GM19239 (cell line): ENCODE measurements at places on chromosomes 5 and 9.

- no peak for DNase-seq
Measured at GRCh38 chr5:87867281-87867680, 401.4 kb downstream of the TMEM161B start.

- no peak for DNase-seq
Measured at GRCh38 chr5:170269579-170269978, 28.0 kb downstream of the LCP2 start.

GRCh38 chr9:37100327-37100726, 20.0 kb upstream of the ZCCHC7 start:
- no peak for DNase-seq

- DNase-seq = peak; percentile 58
Measured at GRCh38 chr5:78591972-78592700, 56.4 kb downstream of the LHFPL2 start.

DNA sequence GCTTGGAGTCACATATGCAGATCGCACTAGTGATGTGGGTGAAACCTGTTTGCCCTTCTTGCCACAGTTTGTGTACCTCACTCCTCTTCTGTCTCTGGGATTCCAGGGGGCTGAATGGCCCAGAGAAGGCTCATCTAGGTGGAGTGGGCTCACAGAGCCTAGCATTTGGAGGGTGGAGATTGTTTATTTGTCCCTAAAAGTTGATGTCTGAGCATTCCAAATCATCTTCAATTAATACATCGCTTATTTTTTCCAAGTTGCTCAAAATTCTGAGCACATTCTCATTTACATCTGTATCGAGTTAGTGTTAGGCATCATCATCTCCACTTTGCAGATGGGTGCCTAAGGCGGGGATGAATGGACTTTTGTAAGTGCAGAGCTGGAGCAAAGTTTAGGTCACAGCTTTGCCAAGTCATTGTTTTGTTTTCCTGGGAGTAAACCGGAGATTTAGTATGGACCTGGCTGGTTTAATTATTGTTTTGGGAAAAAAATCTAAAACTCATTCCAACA, 2.0 kb downstream of the ABL1 start:
- DNase-seq = no peak

DNA sequence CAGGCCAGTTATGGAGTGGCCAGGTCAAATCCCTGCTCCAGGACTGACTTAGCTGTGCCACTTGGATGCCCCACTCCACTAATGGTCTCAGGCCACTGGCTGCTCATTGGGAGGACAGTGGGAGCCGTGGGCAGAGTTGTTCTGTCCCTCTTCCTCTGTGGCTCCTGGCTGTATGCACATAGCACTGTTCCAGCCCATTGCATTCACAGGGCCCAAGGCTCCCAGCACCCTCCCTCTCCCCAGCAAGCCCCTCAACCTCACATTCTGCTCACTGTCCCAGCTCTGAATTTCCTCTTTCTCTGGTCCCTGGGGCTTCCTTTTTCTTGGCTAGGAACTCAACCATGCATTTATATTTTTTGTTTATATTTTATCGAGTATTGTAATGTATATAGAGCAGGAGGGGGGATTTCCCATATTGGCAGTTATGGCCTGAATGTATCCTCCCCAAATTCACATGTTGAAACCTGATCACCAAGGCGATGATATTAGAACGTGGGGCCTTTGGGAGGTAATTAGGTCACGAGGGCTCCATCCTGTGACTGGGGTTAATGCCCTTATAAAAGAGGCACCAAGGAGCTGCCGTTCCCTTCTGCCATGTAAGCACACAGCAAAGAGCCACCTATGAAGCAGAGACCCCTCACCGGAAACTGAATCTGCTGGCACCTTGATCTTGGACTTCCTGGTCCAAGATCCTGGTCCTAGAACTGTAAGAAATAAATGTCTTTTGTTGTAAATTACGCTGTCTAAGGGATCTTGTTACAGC, 17.0 kb upstream of the MVB12B start:
- DNase-seq = no peak

- no peak for DNase-seq
Measured at GRCh38 chr9:78595200-78595945, 298.4 kb downstream of the PSAT1 start.

DNA sequence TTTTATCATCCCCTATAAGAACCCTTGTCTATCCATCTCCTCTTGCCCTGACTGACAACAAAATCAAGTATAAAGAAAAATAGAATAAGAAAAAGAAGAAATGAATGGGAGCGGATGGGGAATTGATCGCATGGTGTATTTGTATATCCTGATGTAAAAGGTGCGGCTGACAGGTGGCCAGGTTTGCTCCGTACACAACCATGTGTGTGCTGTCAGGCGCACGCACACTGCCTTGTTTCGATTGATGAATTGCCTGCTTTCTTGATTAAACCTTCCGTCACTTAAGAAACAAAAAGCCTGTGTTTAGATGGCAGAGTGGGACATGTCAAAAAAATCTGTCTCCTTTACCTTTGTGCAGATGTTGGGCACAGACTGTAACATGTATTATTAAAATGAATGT, 102.6 kb downstream of the MVB12B start:
- DNase-seq = no peak

DNA sequence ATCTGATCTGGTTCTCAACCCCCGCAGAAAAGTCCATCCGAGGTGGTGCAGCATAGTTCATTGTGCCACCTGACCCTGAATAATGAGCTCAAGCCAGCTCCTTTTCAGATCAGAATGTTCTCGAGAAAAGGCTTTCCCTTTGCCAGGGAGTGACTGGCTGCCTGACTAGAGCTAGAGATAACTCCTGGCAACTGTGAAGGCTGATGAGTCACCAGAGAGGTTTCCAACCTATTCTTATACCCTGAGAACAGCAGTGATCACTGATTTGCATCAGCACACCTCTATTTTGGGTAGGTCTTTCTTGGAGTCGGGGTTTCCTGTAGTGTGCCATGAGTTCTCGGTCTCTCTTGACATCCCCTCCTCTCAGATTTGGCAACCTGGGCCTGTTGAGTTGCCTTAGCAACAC, 127.9 kb downstream of the PIK3R1 start:
- peak; percentile 9 for DNase-seq

GRCh38 chr5:52989025-52989780, at the start of gene ITGA2:
Gene ITGA2 (plus strand): TSS chr5:52989352. CDS start chr5:52989469, 117 bp downstream.
- DNase-seq = no peak

DNA sequence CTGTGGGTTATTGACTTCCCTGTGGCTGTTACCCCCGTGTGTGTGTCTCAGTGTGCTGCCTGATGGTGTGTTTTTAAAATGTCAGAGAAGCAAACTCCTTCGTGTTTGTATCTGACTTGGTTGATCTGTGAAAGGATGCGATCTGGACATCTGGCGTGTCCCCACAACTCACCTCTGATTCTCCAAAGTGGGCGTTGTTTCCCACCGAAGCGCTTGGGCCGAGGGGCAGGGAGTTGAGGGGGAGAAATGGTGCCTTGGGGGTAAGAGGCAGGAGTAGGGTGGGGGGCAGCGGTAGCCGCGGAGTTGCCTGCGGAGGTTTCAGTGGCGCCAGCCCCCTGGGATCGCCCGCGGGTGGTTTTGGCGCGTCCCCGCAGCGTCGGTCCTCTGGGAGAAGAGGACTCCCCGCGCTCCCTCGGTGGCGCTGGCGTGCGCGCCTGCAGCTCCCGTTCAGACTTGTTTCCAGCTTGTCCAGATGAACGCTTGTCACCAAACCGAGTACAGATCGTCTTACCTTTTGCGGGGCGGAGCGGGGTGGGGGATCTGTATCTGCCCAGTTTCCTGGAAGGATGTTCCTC, 1.1 kb downstream of the MAST4 start:
- no peak for DNase-seq

DNA sequence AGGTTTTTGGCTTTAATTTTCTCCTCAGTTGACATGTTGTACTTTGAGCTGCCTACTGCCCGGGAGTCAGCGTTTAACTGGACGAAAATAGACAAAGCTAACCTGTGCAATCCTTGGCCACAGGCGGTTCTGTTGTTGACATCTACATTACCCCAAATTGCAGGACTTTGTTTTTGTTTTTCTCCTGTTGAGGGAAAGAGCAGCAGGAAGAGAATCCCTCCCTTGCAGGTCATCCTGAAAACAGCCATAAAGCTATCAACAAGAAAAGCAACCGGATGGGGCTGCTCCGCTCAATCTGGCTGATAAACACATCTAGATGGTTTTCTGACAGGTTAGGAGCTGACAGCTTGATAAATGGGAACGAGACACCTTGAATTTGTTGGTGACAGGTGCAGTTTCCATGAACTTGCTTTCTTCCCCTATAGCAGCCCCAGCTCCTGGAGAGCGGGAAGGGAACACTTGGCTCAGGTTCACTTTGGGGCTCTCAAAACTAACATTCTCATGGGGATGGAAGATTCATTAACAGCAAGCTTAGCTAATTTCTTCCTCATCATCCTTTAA, 331.5 kb downstream of the SLIT3 start:
- DNase-seq = no peak

- no peak for DNase-seq
Measured at GRCh38 chr5:14008819-14009311, 64.4 kb upstream of the DNAH5 start.

GRCh38 chr5:109479260-109479860, 69.6 kb upstream of the PJA2 start:
- DNase-seq = no peak

DNA sequence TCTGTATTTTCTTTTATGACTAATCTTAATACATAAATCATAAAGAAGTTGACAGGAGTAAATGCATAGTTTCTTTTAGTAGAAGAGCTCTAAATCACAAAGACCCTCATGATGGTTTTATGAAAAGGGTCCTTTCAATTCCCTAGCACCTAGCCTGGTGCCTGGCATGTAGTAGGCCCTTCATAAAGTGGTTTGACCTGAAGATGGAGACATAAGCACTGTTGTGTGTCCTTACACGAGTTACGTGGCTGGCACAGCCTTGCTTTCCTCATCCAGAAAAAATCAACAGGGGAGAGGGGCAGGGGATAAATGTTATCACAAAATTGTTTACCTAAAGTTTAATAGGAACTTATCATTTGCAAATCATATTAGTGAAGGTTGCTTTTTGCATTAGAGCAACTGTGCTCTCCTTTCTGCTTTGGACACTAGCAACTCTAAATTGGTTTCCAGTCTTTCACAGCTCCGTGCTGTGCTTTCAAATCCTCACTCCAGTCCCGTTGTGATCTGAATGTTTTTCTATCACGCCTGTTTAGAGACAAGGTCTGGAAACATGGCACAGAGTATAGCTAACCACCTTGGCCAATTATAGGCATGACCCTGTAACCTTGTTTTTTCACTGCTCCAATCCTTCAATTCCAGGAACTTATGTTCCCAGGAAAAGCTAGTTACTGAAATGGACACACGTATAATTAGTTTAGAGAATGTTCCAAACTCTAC, 55.7 kb downstream of the ARL15 start:
- DNase-seq = no peak

DNA sequence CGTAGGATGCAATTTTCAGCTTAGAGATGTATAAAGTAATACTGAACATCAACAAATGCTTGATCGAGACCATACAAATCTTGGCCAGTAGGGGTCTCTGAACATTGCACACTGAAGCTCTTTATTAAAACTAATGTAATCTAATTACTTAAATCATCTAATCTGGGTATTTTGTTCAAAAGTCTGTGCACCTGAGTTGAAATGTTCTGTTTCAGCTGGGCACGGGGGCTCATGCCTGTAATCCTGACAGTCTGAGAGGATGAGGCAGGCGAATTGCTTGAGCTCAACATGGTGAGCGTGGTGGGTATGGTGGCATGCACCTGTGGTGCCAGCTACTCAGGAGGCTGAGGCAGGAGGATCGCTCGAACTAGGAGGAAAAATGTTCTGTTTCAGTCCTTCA, 41.0 kb downstream of the ESM1 start:
- DNase-seq = no peak

DNA sequence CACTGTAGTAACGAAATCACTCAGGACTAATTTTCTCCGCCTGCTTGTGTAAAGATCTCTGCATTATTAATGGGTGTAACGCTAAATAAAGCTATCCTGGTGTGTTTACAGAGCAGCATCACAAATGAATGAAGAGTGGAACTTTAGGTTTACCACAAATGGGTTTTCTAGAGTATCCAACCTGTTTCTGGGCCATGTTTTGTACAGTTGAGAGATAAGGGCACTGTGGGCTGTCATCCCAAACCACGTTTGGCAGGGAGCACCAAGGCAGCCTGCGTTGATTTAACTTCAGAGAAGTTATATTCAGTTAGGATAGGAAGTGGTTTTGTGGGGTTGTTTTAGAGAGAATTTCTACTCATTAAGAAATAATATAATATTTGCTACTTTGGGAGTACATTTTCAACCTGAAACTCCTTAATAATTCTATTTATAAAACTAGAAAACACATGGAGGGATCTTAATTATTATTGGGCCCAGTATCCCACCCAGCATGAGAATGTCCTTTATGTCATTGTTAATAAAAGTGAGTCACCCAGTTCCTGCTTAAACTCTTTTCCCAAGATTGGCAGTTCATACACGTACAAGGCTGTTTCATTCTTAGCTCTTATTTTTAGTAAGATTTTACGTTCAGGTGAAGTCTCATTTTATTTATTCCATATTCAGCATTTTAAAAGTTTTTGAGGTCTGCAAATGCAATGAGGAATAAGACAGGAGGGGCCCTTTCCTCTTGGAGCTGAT, 8.0 kb downstream of the KCNN2 start:
- no peak for DNase-seq

DNA sequence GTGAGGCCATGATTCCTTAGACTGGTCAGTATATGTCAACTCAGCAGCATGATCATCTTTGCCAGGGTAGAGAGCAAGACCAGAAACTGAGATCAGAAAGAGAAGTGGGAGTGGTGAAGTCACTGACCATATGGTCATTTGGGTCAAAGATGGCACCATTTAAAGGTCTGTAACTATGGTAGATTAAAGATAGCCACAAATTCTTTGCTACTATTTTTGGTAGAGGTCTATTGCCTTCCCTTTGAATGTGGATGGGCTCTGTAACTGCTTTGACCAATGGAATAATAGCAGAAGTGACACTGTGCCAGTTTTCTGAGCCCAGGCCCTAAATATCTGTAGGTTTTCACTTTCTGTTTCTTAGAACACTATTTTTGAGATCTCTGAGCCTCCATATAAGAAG, 117.6 kb downstream of the PCSK1 start:
- DNase-seq = no peak

DNA sequence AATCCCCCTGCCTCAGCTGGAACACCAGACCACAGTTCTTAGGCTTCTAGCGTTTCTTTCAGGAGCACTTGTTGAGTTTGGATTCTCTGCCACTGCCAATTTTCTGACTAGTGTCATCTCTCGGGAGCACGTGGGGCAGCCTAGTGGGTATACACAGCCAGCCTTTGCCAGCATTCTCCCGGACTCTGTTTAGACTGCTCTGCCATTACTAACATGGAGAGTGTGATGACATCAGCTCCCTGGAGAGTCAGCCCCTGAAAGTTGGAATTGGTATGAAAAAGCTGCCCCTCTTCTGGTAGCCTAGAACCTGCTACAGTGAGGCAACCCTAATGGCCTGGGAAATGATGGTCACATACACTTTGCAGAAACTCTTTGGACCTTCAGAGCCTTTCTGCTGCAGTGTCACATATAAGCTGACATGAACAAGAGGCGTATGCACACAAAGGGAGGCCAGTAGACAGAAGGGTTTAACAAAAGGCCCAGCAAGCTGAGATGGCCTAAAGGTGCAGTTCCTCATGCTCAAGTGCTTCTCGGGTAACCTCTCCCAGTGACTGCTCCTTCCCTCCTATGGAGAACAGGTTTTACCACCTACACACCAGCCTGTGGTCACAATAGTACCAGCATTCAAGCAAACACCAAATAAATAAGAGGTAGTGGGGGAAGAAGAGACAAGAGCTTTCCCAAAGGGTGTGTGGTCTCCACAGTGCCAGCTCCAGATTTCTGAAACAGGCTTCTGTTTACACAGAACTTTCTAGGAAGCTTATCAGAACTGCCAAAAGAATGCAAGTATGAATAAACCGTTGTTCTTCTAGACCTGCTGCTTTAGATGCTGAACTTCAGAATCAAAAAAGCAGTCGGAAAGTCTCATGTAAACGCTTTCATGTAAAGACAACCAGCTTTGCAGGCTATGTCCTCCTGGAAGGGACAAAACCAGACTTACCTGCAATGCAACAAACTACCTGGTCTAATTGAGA, 16.5 kb downstream of the SPACA9 start:
- no peak for DNase-seq
